Pancreas (tissue), 10 donors: ENCODE measurements at places on chromosomes 2 and 18. TPM values are rescaled to one million over a fixed set of nuclear protein-coding genes. Genes with fewer than 3 reads are reported as not detected.

RNF125 gene
- polyA plus RNA-seq, result 0.92 TPM

SERPINB7 gene
- not detected for polyA plus RNA-seq

ST8SIA5 gene
- 0.27 TPM for polyA plus RNA-seq

LYG2 gene
- 0.16 TPM for polyA plus RNA-seq

CHST10 gene
- 6.5 TPM for polyA plus RNA-seq

CHRNG gene
- polyA plus RNA-seq, result not detected

DNA sequence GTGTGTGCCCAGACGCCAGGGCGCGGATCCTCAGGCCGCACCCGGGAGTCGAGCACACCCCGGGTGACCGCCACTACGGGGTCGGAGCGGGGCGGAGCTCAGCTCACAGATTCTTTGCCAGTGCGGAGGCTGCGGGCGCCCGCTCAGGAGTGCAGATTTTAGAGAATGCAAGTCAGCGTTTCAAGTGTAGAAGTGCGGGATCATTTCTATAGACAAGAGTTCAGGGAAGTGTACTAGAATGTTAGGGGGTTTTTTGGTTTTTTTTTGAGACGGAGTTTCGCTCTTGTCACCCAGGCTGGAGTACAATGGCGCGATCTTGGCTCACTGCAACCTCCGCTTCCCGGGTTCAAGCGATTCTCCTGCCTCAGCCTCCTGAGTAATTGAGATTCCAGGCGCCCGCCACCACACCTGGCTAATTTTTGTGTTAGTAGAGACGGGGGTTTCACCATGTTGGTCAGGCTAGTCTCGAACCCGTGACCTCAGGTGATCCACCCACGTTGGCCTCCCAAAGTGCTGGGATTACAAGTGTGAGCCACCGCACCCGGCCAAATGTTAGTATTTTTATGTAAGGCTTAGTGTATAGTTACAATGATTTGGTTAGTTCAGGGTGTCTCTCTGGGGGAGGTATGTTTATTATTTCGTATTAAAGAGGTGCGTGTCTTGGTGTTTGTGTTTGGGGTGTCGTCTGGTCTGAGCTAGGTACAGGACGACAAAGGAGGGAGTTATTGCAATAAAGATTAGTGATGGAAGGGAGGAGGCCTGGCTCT, 619 bp upstream of the FAM168B start:
- no peaks in the 10 kb centered on the region for H3K36me3 ChIP-seq
- H3K27ac ChIP-seq, result peak overlapping the region; percentile 81
- DNase-seq, result no peak
- peak overlapping the region; percentile 75 for H3K4me3 ChIP-seq

- H3K27me3 ChIP-seq, result no peaks in the 10 kb centered on the region
- DNase-seq, result no peak
- no peak overlapping the region for H3K27ac ChIP-seq
- H3K4me3 ChIP-seq, result no peak overlapping the region
- H3K4me1 ChIP-seq, result no peaks in the 10 kb centered on the region
Measured at GRCh38 chr2:110886826-110887573, 154.6 kb downstream of the ACOXL start.

- H3K27me3 ChIP-seq, result no peaks in the 10 kb centered on the region
- DNase-seq, result no peak
- H3K4me1 ChIP-seq, result no peaks in the 10 kb centered on the region
- H3K4me3 ChIP-seq, result no peak overlapping the region
- H3K27ac ChIP-seq, result no peak overlapping the region
- no peaks in the 10 kb centered on the region for H3K36me3 ChIP-seq
Measured at GRCh38 chr2:236912326-236913120, 173.2 kb upstream of the COPS8 start.

GRCh38 chr2:46615986-46616485, 136.7 kb downstream of the TMEM247 start:
- H3K27ac ChIP-seq, result peak overlapping the region; percentile 89
- peak overlapping the region; percentile 75 for H3K4me3 ChIP-seq
- H3K36me3 ChIP-seq, result peaks cover 12% of the 10 kb centered on the region
- no peak for DNase-seq

DNA sequence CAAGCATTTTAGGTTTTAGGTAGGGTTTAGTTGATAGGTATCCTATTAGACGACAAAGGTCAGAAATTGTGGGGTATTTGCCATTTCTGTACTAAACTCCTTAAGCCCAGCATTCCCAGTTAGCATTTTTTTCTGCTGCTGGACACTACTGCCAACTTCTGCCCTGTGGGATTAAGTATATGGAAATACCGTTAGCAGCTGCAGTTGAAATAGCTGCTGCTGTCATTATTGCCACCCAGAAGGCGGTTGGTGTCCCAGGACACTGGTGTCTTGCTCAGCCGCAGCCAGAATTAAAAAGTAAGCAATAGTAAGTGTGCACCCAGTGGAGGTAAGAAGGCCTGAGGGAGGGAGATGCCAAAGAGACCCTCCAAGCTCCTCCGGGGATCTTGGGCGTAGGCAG, 1.9 kb upstream of the UXS1 start:
- no peak for DNase-seq
- H3K27me3 ChIP-seq, result no peaks in the 10 kb centered on the region
- no peaks in the 10 kb centered on the region for H3K36me3 ChIP-seq
- H3K27ac ChIP-seq, result no peak overlapping the region
- H3K4me1 ChIP-seq, result peaks cover 8% of the 10 kb centered on the region
- no peak overlapping the region for H3K4me3 ChIP-seq

GRCh38 chr18:73409242-73409641, 541.5 kb upstream of the NETO1 start:
- no peaks in the 10 kb centered on the region for H3K27me3 ChIP-seq
- H3K36me3 ChIP-seq, result no peaks in the 10 kb centered on the region
- H3K27ac ChIP-seq, result no peak overlapping the region
- H3K4me3 ChIP-seq, result no peak overlapping the region

- H3K4me1 ChIP-seq, result no peaks in the 10 kb centered on the region
- H3K27me3 ChIP-seq, result no peaks in the 10 kb centered on the region
- H3K4me3 ChIP-seq, result no peak overlapping the region
Measured at GRCh38 chr18:12556946-12557806, 100.7 kb downstream of the SPIRE1 start.

- DNase-seq, result no peak
- no peaks in the 10 kb centered on the region for H3K27me3 ChIP-seq
- no peaks in the 10 kb centered on the region for H3K36me3 ChIP-seq
- no peaks in the 10 kb centered on the region for H3K4me1 ChIP-seq
Measured at GRCh38 chr18:73579698-73580097, 567.9 kb downstream of the FBXO15 start.

DNA sequence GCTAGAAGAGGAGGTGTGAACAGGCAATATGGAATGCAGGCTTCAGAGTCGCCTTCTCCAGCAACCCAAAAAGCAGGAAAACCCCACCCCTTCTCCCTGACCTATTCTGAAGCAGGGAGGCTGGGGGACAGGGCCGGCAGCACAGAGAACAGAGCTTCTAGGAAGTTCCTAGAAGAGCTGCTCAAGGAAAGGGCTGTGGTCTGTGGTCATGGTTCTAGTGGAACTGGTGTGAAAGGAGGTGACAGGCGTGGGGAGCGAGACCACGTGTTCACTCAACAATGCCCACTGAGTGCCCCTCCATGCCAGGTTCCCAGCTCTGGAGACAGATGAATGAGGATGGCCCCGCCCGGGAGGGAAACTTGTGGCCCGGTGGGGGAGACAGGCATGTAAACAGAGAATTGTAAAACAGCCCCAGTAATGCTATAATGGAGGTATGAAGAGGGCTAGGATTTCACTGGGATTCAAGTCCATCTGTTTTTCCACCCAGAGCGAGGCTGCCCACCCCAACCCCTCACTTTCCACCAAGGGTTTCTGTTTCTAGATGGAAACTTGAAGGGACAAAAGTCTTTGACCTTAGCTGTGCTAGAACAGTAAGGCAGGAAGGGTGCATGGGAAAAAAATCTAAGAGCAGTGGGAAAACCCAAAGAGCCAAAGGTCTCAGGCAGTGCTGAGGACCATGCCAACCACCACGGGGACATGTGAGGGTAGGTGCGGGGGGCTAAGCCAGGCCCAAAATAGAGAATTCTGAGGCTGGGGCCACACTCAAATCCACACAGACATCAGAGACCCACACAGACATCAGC, 71.8 kb downstream of the TNS1 start:
- no peak for DNase-seq
- peaks cover 3% of the 10 kb centered on the region for H3K36me3 ChIP-seq
- H3K27ac ChIP-seq, result peak overlapping the region; percentile 22
- no peaks in the 10 kb centered on the region for H3K27me3 ChIP-seq

DNA sequence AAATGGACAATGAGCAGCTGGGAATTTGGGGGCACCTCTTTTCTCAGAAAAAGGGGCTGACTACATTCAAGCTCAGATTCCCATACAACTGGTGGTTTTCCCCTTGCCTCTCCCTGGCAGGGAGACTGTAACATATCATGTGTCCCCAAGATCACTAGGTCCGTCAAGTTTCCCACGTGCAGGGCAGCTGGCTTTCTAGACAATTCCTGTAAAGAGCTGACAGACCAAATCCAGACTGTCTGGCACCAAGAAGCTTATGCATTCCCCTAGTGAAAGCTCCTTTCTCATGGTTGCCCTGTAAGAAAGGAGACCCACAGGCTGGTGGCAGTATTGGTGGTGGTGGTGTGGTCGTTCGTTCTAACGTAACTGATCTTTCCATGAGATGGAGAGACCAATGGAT, 48.8 kb downstream of the THUMPD2 start:
- H3K27me3 ChIP-seq, result no peaks in the 10 kb centered on the region
- DNase-seq, result no peak
- no peak overlapping the region for H3K4me3 ChIP-seq
- H3K27ac ChIP-seq, result no peak overlapping the region

GRCh38 chr18:71842666-71843065, 701.5 kb downstream of the CBLN2 start:
- H3K4me3 ChIP-seq, result no peak overlapping the region
- DNase-seq, result no peak
- H3K36me3 ChIP-seq, result no peaks in the 10 kb centered on the region
- no peaks in the 10 kb centered on the region for H3K4me1 ChIP-seq
- H3K27ac ChIP-seq, result no peak overlapping the region

DNA sequence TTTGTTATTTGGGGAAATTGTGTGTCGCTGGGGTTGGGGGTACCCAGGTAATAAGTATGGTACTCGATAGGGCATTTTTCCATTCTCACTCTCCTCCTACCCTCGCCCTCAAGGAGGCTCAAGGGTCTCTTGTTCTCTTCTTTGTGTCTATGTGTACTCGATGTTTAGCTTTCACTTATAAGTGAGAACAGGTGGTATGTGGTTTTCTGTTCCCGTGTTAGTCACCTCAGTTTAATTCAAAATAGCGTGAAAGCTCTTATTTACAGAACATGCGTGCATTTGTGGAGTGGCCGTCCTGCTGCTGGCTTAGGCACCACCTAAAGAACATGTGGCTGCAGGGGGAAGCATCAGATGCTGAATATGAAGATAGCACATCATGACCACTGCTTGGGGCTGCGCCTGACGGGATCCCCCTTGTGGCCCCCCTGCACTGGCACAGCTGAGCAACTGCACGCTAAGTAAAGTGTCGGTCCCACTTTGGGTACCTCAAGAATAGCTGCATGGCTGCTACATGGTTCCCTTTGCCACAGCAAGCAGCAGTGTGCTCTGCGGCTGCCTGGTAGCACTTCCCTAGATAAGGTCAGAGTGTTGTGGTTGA, 569.0 kb downstream of the DCDC2C start:
- no peaks in the 10 kb centered on the region for H3K27me3 ChIP-seq
- no peak overlapping the region for H3K4me3 ChIP-seq
- no peaks in the 10 kb centered on the region for H3K4me1 ChIP-seq
- H3K27ac ChIP-seq, result no peak overlapping the region
- no peak for DNase-seq

DNA sequence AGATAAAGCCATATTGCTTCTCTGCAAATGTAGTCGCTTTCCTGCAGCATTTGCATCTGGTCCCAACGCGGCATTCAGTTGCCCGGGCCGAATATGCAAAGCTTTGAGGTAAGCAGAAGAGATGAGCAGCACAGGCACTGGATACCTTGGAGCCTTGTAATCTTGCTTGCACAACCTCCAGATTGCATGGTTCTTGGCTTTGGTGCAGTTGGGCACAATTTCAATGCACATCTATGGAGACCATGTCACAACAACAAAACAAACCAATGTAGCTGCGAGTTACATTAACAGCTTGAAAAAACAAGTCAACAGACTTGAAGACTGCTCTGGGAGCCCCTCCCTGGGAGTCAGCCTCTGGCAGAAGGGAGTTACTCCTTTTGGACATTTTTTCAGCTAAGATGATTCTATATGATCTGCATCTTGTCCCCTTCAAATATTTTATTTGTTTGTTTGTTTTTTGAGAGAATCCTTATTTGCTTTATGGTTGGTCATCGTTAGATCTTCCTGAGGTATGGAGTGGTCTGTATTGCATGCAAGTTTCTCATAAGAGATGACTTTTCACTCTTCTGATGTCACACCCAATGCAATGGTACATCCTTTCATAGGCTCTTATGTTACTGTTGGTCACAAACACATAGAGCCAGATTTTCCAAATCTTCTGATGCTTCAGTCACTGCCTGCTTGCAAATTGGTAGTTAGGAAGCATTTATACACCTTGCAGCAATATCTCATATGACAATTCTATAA, 113.5 kb downstream of the EFEMP1 start:
- H3K4me1 ChIP-seq, result no peaks in the 10 kb centered on the region
- DNase-seq, result peak; percentile 13
- no peak overlapping the region for H3K27ac ChIP-seq
- no peak overlapping the region for H3K4me3 ChIP-seq
- no peaks in the 10 kb centered on the region for H3K36me3 ChIP-seq

DNA sequence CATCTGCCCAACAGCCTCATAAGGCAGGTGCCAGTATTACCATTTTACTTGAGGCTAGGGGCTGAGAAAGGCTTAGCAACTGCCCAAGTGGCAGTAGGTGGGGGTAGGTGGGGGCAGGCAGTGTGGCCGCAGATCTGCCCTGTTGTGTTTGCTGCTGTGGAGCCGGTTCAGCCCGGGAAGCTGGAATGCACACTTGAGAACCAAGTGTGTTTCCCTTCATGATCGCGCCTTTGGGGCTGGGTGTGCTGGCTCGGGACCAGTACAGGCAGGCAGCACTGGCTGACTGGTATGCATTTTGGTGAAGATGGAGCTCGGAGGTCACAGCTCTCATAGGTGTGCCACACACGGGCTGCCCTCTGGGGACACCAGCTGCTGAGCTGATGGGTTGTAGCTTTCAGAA, 85.1 kb downstream of the CABLES1 start:
- no peaks in the 10 kb centered on the region for H3K27me3 ChIP-seq
- H3K36me3 ChIP-seq, result no peaks in the 10 kb centered on the region
- H3K4me3 ChIP-seq, result no peak overlapping the region
- H3K4me1 ChIP-seq, result no peaks in the 10 kb centered on the region
- H3K27ac ChIP-seq, result no peak overlapping the region
- DNase-seq, result no peak
